ENCODE measurements at places on chromosomes 12 and 14.

DNA sequence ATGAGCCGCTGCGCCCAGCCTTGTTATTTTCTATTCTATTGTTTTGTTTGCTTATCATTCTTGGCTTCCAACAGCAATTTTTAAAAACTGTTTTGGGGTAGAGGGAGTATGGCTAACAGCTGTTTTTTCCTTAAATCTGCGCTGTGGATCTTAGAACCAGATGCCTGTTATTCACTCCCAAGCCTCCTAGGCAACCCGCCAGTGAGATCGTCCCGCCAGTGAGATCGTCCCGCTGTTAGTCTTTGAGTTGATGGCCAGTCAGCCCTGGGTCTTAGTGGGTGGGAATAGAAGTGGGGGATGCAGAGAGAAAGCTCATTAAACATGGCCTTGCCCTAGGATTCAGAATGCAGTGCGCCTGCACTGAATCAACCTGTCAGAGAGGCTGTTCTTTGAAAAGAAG is 67.3 kb upstream of the BICD1 start:
- peak; percentile 36 for DNase-seq

- peak; percentile 81 for DNase-seq
These were observed 57.0 kb downstream of the PLEKHG7 start for GRCh38 chr12:92759634-92760268.

DNA sequence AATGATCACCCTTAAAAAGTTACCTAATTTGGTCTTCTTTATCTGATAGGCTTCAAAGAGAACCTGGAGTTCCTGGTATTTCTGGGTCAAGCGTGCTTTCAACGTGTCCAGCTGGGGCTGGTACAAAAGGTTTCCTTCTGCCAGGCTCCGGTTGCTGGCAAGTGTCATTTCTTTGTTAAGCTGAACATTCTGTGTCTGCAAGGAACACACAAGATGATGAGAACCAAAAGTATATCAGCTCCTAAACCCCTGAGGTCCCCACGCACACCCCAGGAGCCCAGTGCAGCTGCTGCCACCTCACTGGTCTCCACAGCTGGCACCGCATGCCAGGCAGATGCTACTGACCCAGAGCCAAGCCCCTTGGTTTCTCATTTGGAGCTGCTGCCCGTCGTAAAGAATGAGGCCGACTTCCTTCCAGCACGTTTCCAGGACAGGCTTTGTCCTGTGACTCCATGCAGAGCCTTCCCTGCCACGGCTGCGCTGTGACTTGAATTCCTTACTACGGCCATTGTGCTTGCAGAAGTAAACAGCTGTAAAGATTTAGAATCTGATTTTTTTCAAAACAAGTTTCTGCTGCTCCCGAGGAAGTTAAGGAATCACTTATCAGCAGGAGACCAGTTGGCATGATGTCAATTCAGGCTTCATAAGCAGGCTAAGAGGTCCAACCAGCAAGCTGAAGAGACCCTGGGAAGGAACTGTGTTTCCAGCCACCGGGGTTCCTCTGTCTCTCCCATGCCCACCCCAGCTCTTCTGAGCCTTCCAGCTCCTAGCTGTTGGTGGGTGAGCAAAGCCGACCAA is 24.9 kb downstream of the VPS37B start:
- DNase-seq: peak; percentile 58

GRCh38 chr12:97167598-97167997 is 260.5 kb downstream of the NEDD1 start:
- DNase-seq: no peak

GRCh38 chr12:83015390-83016217 is 328.9 kb downstream of the TMTC2 start:
- no peak for DNase-seq

DNA sequence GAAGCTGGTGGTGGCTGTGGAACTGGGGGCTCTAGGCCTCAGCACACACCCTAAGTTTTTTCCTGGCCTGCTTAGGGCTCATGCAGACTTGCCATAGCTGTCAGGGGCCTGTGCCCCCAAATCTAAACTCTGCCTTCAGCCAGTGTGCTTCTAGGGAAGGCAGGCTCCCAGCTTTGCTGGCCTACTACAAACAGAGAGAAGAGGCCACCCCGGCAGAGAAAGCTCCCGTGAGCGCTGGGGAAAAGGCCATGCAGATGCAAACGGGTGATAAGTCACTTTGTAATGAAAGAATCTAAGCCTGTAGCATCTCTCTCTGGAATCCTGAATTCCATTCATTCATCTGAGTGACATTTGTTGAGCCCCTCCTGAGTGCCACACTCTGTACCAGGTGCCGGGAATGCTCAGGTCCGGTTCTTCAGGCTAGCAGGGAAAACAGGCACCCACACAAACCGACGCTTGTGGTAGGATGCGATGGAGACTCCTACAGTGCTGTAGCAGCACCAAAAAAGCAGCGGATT is 29.9 kb downstream of the JDP2 start:
- no peak for DNase-seq

GRCh38 chr12:120012067-120012621 is 23.1 kb downstream of the BICDL1 start:
- DNase-seq: no peak

- no peak for DNase-seq
These were observed 9.6 kb downstream of the GSG1 start for GRCh38 chr12:13093848-13094220.

- DNase-seq: peak; percentile 42
These were observed 35.0 kb upstream of the FUT8 start for GRCh38 chr14:65377576-65377975.

DNA sequence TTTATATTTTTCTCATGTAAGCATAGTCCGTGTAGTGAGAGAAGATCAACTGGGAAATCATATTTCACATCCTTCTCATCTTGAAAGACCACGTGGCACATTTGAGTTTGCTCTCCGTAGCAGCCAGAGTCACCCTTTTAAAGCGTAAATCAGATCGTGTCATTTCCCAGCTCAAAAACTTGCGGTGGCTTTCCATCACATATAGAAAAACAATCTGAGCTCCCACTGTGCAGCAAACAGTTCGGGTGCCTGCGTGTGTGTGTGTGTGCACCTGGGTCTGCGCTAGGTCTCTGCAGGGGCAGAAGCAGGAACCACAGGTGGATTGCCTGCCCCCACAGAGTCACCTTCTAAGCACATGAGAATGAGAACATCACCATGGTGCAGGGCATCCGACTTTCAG is 338.2 kb downstream of the TRHDE start:
- no peak for DNase-seq

GRCh38 chr12:3933074-3933818 is 60.0 kb upstream of the PARP11 start:
- no peak for DNase-seq

- DNase-seq: no peak
These were observed 102.2 kb upstream of the USP15 start for GRCh38 chr12:62158013-62158412.

DNA sequence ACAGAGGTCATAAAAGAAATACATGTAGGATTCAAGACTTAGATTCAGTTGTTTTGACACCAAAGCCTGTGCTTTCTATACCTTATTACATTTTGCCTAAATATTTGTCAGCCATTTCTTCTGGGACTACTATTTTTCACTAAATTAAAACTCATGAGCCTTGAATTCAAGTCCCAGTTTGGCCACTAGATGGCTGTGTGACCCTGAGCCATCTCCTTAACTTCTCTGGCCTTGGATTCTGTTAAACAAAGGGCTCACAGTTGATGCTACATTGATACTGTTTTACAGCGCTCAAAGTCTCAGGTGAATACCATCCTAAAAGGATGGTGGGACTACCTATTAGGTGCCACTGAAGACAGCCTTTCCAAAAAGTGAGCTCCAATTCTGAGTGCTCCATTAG is 39.6 kb upstream of the CCDC198 start:
- DNase-seq: peak; percentile 21

DNA sequence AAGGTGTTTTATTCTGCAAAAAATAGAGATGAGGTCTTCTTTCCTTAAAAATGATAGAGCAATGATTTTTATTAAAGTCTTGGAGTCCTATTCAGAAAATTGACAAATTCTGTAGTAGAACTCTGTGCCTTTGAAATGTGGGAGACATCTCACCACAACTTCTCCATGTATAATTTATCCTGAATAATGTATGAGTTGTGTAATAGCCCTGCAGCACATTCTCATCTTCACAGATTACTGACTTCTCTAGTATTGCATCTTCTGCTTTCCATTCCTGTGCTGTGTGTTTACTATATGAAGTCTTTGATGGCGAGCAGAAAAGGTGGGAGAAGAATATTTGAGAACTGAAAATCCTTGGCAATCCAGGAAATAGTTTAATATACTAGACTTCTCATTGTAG is 255.6 kb downstream of the TTC6 start:
- DNase-seq: no peak

DNA sequence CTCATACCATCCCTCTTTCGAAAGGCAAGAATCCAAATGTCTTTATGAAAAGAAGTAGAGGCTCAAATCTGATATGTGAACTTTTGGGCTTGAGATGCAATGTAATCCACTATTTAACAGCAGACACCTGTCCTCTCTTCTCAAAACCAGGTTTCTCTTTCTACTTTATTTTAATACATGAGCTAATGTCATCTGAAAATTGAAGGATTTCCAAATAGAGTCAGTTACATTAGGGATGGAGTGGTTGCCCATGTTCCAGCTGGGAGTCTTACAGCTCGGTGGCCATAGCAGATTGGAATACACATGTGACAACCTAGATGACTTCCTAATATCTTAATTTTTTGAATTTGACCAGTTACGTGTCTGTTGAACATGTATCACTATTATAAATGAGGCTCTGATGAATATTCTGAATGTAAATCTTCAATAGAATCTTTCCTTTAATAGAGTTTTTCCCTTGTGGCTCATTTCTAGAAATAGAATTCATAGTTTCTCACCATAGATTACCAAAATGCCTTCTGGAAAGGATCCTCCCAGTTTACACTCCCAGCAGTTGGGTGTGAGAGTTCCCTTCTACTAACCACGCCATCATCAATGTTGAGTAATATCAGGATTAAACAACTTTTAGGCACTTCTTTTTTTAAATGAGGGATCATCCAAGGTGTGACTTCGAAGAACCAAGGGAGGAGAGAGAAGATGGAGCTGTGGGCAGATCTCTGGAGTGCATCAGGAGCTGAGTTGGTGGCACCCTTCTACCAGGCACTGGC is 49.2 kb downstream of the GPR135 start:
- no peak for DNase-seq

DNA sequence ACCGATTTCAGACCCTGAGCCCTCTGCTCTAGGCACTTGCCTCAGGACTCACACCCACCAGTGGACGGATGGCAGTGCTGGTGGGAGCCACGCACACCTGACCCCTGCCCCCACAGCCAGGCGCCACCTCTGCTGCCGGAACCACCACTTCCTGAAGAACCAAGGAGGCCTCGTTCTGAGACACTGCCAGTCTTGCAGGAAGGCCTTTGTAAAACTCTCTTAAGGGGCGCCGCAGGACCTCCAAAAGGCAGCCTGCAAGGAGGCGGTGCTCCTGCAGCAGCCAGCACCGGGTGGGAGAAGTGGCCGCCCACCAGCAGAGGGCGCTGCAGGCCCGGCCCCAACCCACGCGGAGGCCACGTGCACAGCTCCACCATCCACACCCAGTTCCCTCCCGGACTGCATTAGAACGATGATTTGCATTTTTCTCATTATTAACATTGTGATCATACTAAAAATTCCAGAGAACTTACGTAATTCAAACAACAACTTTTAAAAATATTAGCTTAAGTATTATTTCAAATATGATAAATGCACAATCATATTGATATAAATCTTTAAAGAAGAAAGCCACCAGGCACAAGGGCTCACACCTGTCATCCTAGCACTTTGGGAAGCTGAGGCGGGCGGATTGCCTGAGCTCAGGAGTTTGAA is 12.8 kb downstream of the STX2 start:
- peak; percentile 87 for DNase-seq

DNA sequence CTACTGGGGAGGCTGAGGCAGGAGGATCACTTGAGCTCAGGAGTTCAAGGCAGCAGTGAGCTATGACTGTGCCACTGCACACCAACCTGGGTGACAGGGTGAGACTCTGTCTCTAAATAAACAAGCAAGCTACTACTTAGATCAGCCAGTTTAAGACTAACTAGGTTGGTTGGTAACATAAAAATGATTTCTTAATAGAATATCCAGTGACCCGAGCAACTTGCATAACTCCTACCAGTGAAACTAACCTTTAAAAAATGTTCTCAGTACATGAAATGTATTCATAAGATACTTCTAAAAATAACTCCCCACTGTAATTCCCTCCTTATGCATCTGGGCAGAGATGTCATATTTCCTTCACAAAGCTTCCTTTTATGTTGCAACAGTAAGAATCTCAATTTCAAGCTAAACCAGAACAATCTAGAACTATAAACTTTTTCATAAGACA is 15.9 kb downstream of the TAOK3 start:
- DNase-seq: peak; percentile 76

GRCh38 chr14:96951511-96951910 is 154.3 kb downstream of the VRK1 start:
- DNase-seq: no peak

DNA sequence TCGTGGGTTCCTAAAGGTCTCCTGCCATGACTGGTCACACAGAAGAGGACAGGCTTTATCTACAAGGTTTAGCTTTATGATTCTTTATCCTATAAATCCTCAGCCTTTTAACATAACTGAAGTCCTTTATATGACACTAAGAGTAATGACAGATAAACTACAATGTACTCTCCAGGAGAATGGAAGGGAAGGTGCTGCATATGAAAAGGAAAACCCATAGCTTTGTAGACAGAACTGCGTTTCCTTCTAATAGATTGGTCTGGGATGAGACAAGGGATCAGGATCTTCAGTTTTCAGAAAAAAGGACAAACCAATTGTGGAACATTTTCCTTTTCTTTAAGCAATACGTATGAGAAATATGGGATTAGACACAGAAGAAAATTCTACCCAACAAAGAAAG is 201.1 kb upstream of the NPAS3 start:
- no peak for DNase-seq

- no peak for DNase-seq
These were observed 188.4 kb upstream of the OTX2 start for GRCh38 chr14:56998728-56999127.

DNA sequence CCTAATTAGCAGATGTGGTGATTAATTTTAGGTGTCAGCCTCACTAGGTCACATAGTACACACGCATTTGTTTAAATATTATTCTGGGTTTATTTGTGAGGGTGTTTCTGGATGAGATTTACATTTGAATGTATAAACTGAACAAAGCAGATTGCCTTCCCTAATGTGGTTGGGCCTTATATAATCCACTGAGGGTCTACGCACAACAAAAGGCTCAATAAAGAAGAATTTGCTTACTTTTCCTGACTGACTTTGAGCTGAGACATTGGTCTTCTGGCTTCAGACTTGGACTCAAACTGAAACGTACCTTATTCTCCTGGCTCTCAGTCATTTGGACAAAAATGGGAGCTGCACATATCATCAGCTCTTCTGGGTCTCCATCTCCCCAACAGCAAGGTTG is 1132.3 kb upstream of the FLRT2 start:
- no peak for DNase-seq

GRCh38 chr12:95633049-95633731 is 81.9 kb upstream of the USP44 start:
- peak; percentile 71 for DNase-seq

DNA sequence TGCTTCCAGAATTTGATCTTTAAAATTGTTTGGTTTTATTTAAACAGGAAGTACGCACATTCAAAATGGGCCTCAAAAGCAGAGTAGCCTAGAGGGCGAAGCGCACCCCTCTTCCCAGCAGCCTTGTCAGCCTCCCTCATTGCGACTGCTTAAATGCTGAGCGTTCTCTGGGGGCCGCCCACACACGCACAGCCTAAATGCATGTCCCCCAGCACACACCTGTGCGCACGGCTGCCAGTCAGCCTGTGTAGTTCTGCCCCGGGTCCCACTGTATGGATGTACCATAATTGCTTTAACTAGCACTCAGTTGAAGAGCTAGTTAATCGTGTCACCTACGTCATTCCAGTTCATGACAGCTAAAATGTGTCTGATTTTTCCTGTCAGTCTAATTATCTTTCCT is 79.3 kb downstream of the TESC start:
- DNase-seq: no peak

Measured in AG20443 (cell line).